Hepatocyte (in vitro differentiated cells): ENCODE measurements at places on chromosomes 16 and 17.

DNA sequence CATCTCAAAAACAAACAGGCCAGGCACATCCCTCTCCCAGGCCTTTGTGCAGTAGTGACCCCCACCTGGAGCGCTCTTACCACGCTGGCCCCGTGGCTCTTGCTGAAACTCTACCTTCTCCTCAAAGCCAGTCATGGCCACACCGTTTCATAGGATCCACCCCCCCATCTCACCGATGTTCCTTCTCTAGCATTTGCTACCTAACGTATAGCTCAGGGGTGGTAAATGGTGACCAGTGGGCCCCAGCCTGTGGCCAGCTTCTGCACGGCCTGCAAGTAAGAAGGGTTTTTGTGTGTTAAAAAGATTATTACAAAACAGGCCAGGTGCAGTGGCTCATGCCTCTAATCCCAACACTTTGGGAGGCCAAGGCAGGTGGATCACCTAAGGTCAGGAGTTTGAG is 43.8 kb downstream of the RMI2 start:
- H3K4me1 ChIP-seq, result peaks cover 11% of the 10 kb centered on the region
- no peaks in the 10 kb centered on the region for H3K36me3 ChIP-seq
- H3K27me3 ChIP-seq, result no peaks in the 10 kb centered on the region
- no peak overlapping the region for H3K27ac ChIP-seq
- no peak for DNase-seq

- H3K4me1 ChIP-seq, result no peaks in the 10 kb centered on the region
- no peak for DNase-seq
- no peak overlapping the region for H3K4me3 ChIP-seq
- H3K27ac ChIP-seq, result no peak overlapping the region
Measured at GRCh38 chr16:4723071-4723767, 10.9 kb downstream of the ANKS3 start.

GRCh38 chr17:49390548-49391324 is 23.9 kb downstream of the PHB1 start:
- DNase-seq, result no peak
- no peak overlapping the region for H3K4me3 ChIP-seq
- no peaks in the 10 kb centered on the region for H3K36me3 ChIP-seq
- H3K27me3 ChIP-seq, result no peaks in the 10 kb centered on the region
- H3K4me1 ChIP-seq, result no peaks in the 10 kb centered on the region

GRCh38 chr17:48724251-48725003 is 1.4 kb downstream of the PRAC2 start:
- H3K4me1 ChIP-seq, result peaks cover 4% of the 10 kb centered on the region
- H3K27ac ChIP-seq, result no peak overlapping the region
- no peaks in the 10 kb centered on the region for H3K36me3 ChIP-seq
- no peak overlapping the region for H3K4me3 ChIP-seq
- H3K27me3 ChIP-seq, result peaks cover 99% of the 10 kb centered on the region

DNA sequence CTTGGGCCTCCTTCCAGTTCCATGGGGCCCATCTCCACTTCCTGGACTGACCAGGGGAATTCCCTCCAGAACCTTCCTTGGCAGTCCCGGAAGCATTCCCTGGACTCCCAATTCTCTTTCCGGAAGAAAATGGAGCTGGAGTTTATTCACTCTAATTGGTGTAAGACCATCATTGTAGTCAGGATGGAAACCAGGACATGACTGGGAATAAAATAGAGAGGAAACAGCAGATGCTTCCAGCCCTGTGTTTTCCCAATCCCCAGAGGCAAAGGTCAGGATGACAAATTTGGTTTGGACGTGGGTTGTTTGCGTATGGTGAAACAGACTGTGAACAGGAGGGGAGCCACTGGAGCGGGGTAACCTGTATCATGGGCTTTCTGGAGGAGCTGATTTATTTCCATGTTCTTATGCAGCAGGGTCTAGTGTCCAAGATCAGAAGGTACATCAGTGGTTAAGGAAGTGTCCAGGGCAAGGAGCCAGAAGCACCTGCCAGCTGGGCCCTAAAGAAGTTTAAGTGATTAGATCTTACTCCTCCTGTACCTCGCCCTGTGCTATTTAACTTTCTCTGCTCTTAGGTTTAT is 8.5 kb upstream of the LONP2 start:
- no peaks in the 10 kb centered on the region for H3K4me1 ChIP-seq
- no peaks in the 10 kb centered on the region for H3K27me3 ChIP-seq
- no peak overlapping the region for H3K27ac ChIP-seq

GRCh38 chr17:49497148-49498028 is 2.3 kb downstream of the NGFR start:
- peaks cover 19% of the 10 kb centered on the region for H3K4me1 ChIP-seq
- H3K27ac ChIP-seq, result no peak overlapping the region
- peaks cover 85% of the 10 kb centered on the region for H3K27me3 ChIP-seq
- peak; percentile 54 for DNase-seq

DNA sequence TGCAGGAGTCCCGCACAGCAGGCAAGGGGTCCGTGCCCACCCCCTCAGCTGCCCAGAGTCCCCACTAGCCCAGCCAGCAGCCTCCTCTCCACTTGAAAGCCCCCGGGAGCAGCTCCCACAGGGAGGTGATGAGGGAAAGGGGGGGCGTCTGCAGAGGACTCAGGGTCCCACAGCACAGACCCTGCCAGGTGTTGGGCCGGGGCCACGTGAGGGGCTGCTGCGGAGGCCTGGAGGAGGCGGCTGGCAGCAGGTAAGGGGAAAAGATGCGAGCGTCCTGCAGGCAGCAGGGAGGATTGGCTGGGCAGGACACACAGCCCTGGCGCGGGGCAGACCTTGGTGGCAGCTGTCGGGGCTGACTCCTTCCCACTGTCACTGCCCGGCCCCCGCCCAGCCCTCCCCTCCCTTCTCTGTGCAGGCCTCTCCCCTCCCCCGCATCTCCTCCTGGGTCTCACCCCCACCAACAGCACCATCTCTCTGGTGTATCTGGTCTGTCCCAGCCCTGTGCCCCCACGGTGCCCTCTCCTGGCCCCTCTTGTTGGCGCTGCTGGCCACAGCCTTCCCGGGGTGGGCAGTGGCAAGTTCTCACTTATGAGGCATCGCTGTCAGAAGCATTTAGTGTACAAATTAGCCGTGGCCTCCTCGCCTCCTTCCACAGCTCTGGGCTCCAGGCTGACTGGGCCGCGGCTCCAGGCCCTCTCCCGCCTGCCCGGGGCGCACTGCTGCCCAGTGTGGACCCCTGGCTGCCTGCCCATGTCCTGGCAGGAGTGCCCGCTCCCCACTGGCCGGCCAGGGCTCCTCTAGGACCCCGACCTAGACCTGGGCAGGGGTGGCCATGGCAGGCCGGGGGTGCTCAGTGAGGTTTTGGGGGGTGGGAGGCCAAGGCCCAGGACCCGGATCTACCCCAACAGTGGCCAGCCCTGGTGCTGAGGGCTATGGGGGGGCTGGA is 4.4 kb upstream of the PRR35 start:
- H3K36me3 ChIP-seq, result no peaks in the 10 kb centered on the region
- H3K4me1 ChIP-seq, result no peaks in the 10 kb centered on the region
- peaks cover 19% of the 10 kb centered on the region for H3K27me3 ChIP-seq

DNA sequence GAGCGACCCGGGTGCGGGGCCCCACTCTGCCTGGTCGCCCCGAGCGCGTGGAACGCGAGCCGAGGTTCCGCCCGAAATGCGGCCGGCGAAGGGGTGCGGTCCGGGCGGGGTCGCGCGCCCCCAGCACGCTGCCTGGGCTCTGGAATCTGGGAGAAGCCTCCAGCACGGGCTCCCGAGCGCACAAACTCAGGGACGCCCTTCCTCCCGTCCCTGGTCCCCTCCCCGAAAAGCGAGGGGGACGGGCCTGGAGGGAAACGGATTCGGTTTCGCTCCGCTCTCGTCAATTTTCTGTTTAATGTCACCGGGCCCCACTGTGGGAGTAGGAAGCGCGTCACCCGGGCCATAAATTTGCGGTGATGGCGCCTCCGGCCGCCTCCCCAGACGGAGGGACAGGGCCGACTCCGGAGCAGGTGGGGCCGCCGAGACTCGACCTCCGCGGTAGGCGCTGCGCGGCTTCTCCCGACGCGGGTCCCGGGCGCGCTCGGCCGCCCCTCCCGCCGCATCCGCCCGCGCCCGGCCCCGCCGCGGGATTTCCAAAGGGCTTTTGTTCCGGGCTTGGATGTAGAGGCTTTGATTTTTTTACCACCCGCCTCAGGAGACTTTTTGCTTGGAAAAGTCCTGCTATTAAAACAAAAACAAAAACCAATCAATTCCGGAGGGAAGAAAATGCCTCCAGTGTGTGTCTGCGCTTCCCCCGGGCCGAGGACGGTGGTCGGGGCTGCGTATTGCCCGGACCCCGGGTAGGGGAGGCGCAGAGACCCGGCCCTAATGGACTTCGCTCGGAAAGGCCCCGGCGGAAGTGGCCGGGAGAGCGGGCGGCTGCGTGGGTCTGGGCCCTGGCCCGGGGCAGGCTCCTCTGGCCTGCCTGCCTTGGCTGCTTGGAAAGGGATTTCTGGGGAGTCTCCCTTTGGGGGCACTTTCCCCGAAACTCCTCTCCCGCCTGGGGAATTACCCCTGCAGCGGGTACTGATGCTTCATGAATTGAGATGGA is 7.9 kb upstream of the BAHCC1 start:
- DNase-seq, result peak; percentile 80
- H3K4me1 ChIP-seq, result peaks cover 66% of the 10 kb centered on the region
- H3K36me3 ChIP-seq, result no peaks in the 10 kb centered on the region
- no peaks in the 10 kb centered on the region for H3K27me3 ChIP-seq
- peak overlapping the region; percentile 99 for H3K27ac ChIP-seq
- peak overlapping the region; percentile 89 for H3K4me3 ChIP-seq

DNA sequence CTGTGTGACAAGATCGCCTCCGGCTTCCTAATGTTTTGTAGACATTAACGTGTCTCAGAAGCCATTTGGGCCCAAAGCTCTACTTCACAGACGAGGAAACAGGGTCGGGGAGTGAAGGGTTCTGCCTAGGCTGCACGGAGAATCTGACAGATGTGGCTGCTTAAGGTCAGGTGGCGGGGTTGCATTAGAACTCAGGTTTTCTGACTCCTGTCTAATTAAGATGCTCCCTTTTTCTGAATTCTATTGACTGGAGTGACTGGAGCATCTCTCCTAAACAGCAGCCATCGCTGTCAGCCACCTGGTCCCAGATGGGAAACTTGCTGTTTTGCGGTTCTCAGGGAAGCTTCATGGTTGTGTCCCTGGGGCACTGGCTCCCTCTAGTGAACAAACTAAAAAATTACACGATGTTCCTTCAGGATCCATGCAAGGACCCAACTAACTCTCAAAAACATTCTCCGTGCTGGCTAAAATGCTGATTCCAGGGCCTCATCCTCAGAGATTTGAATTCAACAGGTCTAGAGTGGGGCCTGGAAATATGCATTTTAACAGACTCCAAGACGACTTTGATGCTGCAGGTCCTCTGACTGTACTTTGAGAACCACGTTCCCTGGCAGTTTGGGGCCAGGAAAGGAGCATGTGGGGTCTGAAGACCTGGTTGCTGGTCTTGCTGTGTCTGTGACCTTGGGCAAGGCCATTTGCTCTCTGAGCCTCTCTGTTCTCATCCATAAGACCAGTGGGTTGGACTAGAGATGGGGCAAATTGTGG is 117.4 kb downstream of the IRF8 start:
- H3K36me3 ChIP-seq, result no peaks in the 10 kb centered on the region
- no peak overlapping the region for H3K27ac ChIP-seq
- DNase-seq, result peak; percentile 77
- no peak overlapping the region for H3K4me3 ChIP-seq
- no peaks in the 10 kb centered on the region for H3K4me1 ChIP-seq
- no peaks in the 10 kb centered on the region for H3K27me3 ChIP-seq

- no peaks in the 10 kb centered on the region for H3K4me1 ChIP-seq
- DNase-seq, result no peak
- no peaks in the 10 kb centered on the region for H3K27me3 ChIP-seq
- no peak overlapping the region for H3K4me3 ChIP-seq
- H3K36me3 ChIP-seq, result no peaks in the 10 kb centered on the region
Measured at GRCh38 chr16:67349172-67349571, 22.6 kb downstream of the LRRC36 start.

DNA sequence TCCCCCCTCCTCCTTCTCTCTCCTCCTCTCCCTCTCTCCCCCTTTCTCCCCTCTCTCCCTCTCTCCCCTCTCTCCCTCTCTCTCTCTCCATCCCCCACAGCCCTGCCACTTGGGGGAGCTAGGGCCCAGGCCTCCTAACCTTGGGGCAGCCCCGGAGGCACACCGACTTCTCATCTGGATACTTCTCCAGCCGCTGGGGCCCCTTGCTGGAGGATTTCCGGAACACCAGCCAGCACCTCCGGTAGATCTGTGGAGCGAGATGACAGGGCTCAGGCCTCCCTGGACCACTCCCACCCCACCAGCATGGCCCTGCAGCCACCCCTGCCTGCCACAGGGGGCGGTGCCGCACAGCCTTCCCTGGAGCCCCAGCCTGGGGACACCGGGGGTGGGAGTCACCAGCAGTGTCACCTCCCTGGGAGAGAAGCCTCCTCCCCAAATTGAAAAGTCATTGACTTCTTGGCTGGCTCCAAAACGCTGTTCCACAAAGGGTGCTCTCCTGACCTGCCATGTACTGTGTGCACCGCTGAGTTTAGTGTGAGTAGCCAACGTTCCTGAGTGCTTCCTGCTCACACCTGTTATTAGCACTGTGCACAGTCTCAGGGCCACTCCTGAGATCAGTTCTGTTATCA is 10.5 kb downstream of the DOK4 start:
- H3K27me3 ChIP-seq, result no peaks in the 10 kb centered on the region
- no peak overlapping the region for H3K4me3 ChIP-seq
- peak overlapping the region; percentile 22 for H3K27ac ChIP-seq
- H3K4me1 ChIP-seq, result peaks cover 62% of the 10 kb centered on the region

GRCh38 chr17:7107012-7107754 is 7.4 kb downstream of the ASGR2 start:
- no peaks in the 10 kb centered on the region for H3K4me1 ChIP-seq
- H3K27ac ChIP-seq, result no peak overlapping the region
- no peaks in the 10 kb centered on the region for H3K36me3 ChIP-seq
- no peak overlapping the region for H3K4me3 ChIP-seq
- H3K27me3 ChIP-seq, result no peaks in the 10 kb centered on the region

DNA sequence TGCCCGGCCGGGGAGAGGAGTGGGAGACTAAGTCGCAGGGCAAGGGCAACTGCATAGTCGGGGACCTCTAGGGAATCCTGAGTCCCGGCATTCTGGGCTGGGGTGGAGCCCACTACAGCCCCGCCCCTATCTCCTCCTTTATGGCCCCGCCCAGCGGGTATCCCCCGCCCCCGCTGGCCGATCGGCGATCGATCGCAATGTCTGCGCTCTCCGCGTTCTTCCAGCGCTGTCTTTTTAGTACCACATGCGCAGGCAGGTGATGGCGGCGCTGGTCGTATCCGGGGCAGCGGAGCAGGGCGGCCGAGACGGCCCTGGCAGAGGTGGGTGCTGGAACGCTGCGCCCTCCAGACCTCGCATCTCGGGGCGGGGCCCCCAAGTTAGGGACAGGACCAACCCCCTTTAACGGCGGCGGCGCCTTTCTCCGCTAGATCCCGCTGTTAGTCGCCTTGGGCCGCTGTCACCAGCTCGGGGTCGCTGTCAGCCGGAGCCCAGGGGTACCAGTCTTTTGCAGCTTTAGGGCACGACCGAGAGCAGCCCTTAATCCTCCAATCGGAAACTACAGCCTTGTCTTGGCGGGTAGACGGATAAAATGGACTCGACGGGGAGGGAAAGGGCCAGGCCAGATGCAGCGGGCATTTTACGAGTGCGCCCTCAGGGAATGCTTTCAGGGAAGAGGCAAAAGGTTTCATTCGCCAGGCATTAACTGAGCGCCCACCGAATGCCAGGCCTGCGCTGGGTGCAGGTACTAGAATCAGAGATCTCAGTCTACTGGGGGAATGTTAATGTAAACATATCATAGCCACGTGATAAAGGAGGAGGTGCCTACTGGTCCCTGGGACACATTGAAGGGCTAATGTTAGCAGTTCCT is at the start of gene DPH1:
DPH1 (plus strand) TSS at position 243 of the 868 bp plus-strand sequence; CDS start at position 260, 17 bp downstream.
- no peak within 1 kb of the TSS for H3K27ac ChIP-seq
- DNase-seq, result peak; percentile 93
- peaks cover 14% of the 10 kb centered on the region for H3K4me1 ChIP-seq
- H3K36me3 ChIP-seq, result no peaks in the 10 kb centered on the region

- no peak overlapping the region for H3K4me3 ChIP-seq
- H3K27ac ChIP-seq, result no peak overlapping the region
- DNase-seq, result no peak
- no peaks in the 10 kb centered on the region for H3K27me3 ChIP-seq
- H3K36me3 ChIP-seq, result no peaks in the 10 kb centered on the region
- peaks cover 5% of the 10 kb centered on the region for H3K4me1 ChIP-seq
Measured at GRCh38 chr17:21451975-21452374, 75.8 kb downstream of the KCNJ12 start.
